ENCODE measurements at places on chromosomes 13 and 19.

- no peak for DNase-seq
Observed at GRCh38 chr13:110628477-110628793, 13.1 kb downstream of the NAXD start.

GRCh38 chr19:37692956-37693620, 26.5 kb downstream of the ZNF607 start:
- DNase-seq: no peak

DNA sequence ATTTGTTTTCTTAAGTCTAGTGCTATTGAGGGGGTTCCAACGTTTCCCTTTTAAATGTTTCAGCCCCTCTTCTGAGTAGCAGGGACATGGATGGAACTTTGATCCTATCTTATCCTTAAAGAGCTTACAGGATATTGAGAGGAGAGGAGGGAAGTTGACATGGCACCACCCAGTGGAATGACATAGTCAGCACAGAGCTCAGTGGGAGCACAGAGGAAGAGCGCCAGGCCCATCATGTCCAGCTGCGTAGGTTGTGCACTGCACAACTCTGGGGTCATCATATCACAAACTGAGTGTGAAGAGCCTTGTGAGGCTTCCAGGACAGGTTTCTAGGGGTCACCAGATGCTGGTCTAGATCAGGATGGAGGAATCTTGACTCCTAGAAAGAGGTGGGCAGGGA, 4.6 kb upstream of the CDC42EP5 start:
- DNase-seq: no peak

DNA sequence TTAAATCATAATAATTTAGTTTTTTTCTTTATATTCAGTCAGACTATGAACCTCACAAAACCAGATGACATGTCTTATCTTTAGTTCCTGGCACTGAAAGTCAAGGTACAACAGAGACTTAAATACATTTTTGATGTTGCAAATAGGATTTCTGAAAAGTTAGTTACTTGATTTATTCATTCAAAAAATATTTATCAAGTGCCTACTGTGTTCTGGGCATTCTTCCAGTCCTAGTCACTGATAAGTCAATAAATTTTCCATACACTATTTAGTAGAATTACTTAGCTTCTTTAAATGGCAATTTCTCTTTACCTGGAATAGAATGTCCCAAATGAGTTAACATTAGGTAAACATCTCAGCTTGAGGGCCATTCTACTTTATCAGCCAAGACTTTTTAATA, 938.3 kb upstream of the PCDH9 start:
- DNase-seq: no peak

DNA sequence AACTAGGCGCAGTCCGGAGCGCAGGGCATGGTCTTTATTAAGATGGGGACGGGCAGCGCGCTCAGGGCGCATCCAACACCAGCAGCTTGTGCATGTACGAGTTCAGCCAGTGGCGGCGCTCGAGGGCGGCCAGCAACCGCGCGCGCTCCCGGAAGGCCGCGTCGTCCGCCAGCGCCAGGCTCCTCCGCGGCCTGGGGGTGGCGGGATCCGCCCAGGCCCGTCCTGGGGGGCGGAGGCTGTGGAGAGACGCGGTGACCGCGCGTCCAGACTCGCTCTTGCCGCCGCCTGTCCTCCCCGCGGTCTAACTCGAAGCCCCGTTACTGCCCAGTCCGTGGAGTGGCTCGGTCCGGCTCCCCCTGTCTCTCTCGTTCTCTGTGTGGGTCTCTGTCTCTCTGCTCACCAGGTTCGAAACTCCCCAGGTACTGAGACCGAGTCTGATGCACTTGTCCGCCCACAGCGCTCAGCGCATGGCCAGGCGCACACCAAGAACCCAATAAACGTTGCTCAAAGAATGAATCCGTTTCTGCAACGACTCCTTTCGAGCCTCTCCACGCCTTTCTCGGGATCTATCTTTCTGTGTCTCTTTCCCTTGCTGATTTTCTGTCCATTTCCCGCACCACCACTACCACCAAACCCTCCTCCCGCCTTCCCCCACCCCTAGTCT, 702 bp downstream of the PTH2 start:
- DNase-seq: no peak

DNA sequence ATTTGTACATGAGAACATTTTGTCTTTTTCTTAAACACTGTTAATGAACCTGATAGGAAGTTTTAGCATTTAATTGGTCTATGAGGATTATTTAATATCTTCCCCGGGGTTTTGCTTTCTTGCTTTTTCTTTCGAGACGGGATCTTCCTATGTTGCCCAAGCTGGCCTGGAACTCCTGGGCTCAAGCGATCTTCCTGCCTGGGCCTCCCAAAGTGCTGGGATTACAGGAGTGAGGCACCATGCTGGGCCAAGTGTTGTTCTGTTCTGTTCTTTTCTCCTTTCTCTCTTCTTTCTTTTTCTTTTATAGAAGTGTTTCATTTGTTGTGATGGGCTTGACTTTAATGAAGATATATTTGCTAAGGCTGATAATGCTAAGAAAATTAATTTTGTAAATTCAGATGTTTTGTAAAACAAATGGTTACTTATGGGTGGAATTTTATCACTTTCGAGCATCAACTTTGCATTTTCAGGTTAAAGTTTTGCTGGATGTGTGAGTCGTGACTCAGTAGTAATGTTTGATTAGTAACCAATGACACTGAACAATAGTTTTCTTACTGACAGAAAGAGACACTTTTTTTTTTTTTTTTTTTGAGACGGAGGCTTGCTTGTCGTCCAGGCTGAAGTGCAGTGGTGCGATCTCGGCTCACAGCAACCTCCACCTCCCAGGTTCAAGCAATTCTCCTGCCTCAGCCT, 2.2 kb downstream of the PAN3 start:
- no peak for DNase-seq
